ENCODE measurements at places on chromosomes 16 and 17.

DNA sequence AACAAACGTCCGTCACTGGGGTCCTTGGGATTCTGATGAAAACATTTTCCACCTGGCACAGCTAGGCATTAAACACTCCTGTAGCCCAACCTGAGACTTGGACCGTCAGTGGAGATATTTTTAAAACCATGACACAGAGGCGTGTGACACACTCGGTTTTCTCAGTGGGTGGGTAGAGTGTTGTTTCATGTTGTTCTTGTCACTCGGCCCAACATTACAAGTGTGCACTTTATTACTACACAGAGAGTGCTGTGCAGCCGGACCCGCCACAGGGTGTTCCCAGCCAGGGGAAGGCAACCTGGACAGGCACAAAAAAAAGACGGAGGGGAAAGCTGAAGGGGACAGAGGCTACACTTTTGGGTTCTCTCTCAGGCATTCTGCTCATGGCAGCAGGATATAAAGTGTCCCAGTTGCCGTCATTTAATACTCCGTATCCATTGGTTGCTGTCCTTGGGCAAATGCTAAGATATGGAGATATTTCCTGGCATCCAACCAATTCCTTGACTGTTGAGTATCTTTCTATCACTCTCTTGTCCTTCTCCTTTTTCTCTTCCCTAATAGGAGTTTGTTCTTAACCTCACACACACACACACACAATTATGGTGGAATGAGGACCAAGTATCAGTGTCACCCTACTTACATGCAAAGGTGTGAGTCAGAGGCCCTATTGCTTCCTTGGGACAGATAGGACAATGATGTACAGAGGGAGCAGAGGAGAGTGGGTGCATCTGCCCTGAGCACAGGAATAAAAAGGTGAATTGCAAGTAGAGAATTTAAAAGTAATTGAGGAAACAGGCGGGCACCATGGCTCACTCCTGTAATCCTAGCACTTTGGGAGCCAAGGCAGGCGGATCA lies 154.1 kb upstream of the SOX9 start:
- no peak for DNase-seq

GRCh38 chr16:83781-84615 lies 6.0 kb downstream of the MPG start:
- peak; percentile 34 for DNase-seq

- DNase-seq: no peak
Observed at GRCh38 chr16:73190256-73190655, 142.3 kb upstream of the ZFHX3 start.

- DNase-seq: no peak
Observed at GRCh38 chr16:57798267-57798810, 4.0 kb downstream of the KIFC3 start.

DNA sequence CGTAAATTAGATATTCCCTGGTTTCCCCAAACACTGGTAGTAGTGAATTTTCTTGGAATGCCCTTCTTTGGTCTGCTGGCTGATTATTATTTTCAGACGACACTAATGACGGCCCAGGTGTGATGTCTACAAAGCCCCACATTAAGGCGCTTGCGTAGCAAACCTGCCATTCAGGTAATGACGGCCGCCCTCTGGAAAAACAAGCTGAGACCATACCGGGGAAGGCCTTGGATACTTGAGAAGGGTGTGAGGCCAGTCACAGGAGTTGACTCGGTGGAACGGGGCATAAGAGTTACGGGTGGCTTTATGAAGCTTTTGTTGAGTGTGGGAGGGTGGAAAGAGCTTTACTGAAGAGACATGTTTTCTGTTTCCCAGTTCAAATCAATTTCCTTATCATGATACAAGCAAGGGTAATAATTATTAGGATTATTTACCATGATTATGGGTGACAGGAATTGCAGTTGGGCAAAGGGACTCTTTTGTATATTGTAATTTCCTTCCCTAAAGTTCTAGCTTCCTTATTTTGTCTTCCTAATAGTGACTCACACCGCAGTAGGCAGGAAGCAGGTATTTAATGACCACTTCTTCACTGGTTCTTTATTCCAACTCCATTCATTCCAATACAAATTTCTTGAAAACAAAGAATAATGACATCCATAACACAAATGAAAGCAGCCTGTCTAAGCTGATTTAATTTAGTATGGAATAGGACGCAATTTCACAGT lies 24.8 kb downstream of the KRT23 start:
- no peak for DNase-seq

DNA sequence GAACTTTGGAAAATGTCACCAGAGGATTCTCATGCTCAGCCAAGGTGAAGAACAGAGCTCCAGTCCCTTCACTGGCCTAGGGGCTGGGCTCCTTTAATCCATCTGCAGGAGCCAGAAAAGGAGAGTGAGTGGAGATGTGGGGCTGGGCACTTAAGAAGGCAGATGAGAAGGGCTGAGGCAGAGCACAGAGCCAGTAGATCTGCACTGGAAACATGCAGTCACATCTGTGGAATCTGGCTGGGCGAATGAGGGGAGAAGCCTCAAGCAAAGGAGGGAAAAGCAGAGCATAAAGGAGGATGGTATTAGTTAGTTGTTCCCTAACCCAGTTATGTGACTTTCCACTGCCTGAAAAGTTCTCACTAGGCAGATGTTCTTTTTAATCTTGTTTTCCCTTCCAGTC lies 50.4 kb upstream of the BCAR1 start:
- DNase-seq: peak; percentile 62

DNA sequence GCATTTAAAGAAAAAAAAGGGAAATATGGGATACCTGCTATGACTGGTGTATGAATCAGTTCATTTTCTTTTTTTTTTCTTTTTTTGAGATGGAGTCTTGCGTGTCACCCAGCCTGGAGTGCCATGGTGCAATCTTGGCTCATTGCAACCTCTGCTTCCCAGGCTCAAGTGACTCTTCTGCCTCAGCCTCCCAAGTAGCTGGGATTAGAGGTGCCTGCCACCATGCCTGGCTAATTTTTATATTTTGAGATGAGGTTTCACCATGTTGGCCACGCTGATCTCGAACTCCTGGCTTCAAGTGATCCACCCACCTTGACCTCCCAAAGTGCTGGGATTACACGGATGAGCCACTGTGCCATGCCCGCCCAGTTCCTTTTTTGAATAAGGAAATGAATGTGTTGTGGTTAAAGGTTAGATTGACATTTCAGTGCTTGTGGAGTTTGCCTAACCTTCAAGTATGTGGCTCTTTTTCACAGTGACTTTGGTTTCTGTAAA lies 7.7 kb downstream of the HAPSTR1 start:
- DNase-seq: peak; percentile 34

Measured in EH (cell line).